ENCODE measurements at places on chromosomes 11 and 22. TPM values are rescaled to one million over a fixed set of nuclear protein-coding genes. Genes with fewer than 3 reads are reported as not detected.

The POU2AF2 gene
- not detected for total RNA-seq

The TANGO2 gene
- 42.0 TPM for total RNA-seq

The MS4A13 gene
- total RNA-seq: not detected

The IGLL1 gene
- total RNA-seq: not detected

The OR51V1 gene
- not detected for total RNA-seq

The F2 gene
- 0.18 TPM for total RNA-seq

The DDI1 gene
- total RNA-seq: under 0.01 TPM

The KCNQ1 gene
- total RNA-seq: not detected

The TBC1D22A gene
- total RNA-seq: 14.8 TPM

The TEAD1 gene
- total RNA-seq: 75.5 TPM

The LRRN4CL gene
- 11.7 TPM for total RNA-seq

The XKR3 gene
- not detected for total RNA-seq

The FGF4 gene
- total RNA-seq: not detected

The SMTNL1 gene
- total RNA-seq: not detected

The FXYD6 gene
- total RNA-seq: not detected

The MGAT3 gene
- total RNA-seq: under 0.01 TPM

The VPREB1 gene
- not detected for total RNA-seq

The GNAZ gene
- 3.7 TPM for total RNA-seq

The TMEM151A gene
- under 0.01 TPM for total RNA-seq

The PKP3 gene
- 1.6 TPM for total RNA-seq

The TUBA8 gene
- total RNA-seq: 0.43 TPM

The RAG2 gene
- not detected for total RNA-seq

The OR56A1 gene
- not detected for total RNA-seq

The OR51E1 gene
- not detected for total RNA-seq

The C1QTNF4 gene
- not detected for total RNA-seq

The ACRV1 gene
- total RNA-seq: not detected

The MAPK8IP2 gene
- total RNA-seq: 0.28 TPM

The TSSK2 gene
- total RNA-seq: not detected

The MOGAT2 gene
- total RNA-seq: not detected

The THYN1 gene
- 79.9 TPM for total RNA-seq

The KMT2A gene
- 14.1 TPM for total RNA-seq

The OR4C5 gene
- not detected for total RNA-seq

The HEPACAM gene
- not detected for total RNA-seq

The FAT3 gene
- 0.14 TPM for total RNA-seq

The C11orf91 gene
- total RNA-seq: not detected

The GGT5 gene
- total RNA-seq: 6.7 TPM

The PRODH gene
- 0.18 TPM for total RNA-seq

The LYVE1 gene
- total RNA-seq: under 0.01 TPM

The KCNC1 gene
- not detected for total RNA-seq

The JAML gene
- total RNA-seq: not detected

The HBE1 gene
- total RNA-seq: 0.14 TPM

The TAF10 gene
- total RNA-seq: 80.7 TPM

The CTSW gene
- not detected for total RNA-seq

The KRTAP5-2 gene
- not detected for total RNA-seq

The BAIAP2L2 gene
- 0.28 TPM for total RNA-seq

The MS4A14 gene
- not detected for total RNA-seq

The LMO1 gene
- not detected for total RNA-seq

The CPSF7 gene
- 8.1 TPM for total RNA-seq

The TMPRSS5 gene
- total RNA-seq: 0.14 TPM

The APOBEC3B gene
- total RNA-seq: 0.37 TPM

The TNNT3 gene
- total RNA-seq: not detected

The C1QTNF5 gene
- total RNA-seq: 17.5 TPM

The MPEG1 gene
- not detected for total RNA-seq

The ZP1 gene
- 0.55 TPM for total RNA-seq

The NLRP10 gene
- 0.14 TPM for total RNA-seq

The EHF gene
- total RNA-seq: 0.09 TPM

The WNT7B gene
- not detected for total RNA-seq

The EFCAB6 gene
- total RNA-seq: 2.1 TPM

The RASSF10 gene
- not detected for total RNA-seq
